Activated CD4-positive, alpha-beta T cell treated with anti-CD3 and anti-CD28 coated beads for 24 hours (primary cell): ENCODE measurements at places on chromosomes 3 and 15.
A peak's percentile ranks its signal among the peaks of the same experiment; 100 is the strongest.

DNA sequence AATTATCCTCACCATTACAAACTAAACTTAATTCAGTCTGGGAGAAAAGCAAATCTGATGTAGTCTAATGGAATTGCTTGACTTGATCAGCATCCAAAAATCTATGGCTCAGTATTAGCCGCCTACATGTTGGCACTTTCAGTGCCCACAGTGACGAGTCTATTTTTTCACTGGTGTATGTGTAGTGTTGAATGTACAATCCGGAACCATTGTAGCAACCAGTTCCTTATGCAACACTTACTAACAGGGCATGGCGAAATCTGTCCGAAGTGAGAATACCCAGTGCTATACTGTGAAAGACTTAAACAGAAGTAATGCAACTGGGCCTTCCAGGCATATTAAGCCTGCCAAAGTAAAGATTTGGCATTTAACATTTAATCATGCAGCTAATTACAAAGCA lies 18.6 kb downstream of the LRRN1 start:
- no peak for DNase-seq

DNA sequence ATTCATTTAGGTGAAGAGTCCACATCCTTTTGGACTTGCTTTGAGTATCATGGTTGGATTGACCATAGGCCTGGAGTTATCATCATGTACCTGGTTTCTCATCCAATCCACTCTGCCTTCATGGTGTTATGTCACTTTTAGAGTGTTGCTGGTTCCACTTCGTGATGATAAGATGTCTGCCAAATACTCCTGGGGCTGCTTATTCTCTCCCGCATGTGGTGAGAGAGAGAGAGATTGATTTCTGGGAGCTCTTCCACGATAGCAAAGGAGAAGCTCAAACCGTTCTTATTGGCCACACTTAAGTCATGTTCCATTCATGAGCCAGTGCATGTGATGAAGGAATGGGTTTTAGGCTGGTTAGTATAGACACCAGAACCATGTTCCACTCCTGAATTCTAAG lies 47.6 kb downstream of the MITF start:
- no peak for DNase-seq

DNA sequence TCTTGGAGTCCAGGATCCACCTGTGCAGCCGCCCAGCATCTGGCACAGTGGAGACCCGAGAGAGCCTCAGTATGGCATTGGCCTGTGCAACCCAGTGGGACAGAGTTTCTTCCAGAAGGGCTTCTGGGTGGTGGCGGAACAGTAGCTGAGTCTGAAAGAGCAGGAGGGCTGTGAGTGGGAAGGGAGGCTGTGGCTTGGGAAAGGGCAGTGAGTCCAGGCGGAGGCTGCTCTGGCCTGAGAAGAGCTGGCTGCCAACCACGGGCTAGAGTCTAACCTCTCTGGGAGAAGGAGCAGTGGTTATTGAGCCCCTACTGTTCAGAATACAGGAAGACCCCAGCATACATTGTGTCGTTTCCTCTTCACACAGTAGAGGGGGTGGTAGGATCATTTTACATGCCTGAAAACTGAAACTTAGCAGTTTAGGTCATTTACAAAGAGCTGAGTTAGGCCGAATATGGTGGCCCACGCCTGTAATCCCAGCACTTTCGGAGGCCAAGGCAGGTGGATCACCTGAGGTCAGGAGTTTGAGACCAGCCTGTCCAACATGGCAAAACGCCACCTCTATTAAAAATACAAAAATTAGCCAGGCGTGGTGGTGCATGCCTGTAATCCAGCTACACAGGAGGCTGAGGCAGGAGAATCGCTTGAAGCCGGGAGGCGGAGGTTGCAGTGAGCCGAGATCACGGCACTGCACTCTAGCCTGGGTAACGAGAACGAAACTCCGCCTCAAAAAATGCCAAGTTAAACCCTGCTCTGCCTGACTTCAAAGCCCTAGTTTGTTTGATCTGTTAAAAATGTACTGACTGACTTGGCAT lies 3.2 kb downstream of the AEN start:
- no peak for DNase-seq

DNA sequence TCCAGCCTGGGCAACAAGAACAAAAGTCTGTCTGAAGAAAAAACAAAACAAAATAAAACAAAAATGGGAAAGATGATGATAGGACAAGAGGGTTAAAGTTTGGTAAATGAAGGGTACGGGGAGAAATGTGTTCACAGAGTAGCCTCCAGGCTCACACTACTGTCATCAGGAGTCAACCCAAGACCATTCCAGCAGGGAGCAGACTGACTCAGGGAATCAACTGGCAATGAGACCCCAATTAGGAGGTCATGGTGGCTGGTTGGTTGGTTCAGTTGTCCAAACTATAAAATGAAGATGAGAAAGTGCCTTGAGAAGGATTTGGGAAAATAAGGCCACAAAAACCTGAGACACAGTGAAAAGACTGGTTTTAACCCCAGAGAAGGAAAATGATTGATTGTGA lies 51.8 kb downstream of the KLHL6 start:
- DNase-seq, result no peak

DNA sequence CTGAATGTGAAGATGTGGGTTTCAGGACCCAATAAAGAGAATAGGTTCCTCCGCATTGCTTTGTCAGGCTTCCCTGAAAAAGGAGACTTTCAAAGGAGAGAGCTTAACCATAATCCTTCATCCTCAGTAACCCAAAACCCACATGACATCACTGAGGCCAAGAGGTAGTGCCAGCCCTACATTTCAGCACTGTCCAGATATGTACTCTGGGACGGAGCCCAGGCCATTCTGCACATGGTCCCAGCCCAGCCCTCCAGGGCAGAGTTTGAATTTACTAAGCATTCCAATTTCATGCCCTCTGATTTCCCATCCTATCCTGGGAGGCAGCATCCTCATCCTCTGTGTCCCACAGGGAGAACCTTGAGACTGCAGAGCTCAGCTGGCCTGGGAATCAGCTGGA lies 210.5 kb downstream of the GABRB3 start:
- DNase-seq, result no peak

DNA sequence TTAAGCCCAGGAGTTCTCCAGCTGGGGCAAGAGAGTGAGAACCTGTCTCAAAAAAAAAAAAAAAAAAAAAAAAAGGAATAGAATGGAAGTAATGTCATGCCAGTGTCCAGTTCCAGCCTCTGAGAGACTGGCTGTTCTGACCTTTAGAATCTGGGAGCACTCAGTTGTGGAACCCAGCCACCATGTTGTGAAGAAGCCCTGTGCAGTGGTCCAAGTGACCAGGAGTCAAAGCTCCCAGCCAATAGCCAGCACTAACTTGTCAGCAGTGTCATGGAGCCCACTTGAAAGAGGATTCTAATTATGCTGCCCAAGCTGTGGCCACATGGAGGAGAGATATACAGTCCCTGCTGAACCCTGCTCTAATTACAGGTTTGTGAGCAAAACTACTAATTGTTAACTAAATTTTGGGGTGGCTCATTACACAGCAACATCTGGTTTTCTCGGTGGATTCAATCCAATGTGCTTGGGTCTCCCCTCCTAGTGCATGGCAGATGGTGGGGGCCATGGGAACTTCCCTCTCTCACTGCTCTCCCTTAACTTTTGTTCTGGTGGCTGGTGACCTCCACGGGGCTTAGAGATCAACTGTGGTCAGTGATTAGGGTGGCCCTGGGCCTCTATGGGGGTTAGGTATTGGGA lies 55.5 kb downstream of the CLEC3B start:
- DNase-seq, result no peak

GRCh38 chr3:37986479-37987314 lies 3.9 kb upstream of the VILL start:
- no peak for DNase-seq

DNA sequence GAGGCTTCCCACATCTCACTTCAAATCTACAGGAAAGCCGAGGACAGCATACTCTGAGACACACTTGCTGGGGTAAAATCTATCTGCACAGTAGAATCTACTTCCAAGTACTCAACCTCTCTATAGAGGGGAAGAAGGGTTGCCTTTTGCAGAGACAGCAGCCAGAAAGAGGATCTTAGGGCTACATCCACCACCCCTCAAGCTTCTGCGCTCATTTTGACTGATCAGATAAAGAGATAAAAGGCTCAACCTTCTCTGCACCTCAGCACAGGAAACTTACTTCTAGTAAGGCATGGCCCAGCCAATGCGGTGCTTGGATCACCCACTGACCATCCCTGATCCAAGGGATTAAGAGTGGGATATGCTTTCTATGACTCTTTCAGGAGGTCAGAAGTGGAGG lies 6.9 kb upstream of the SLC9A9 start:
- DNase-seq, result no peak

GRCh38 chr3:38649500-38650247 lies at the start of gene SCN5A:
TSS of gene SCN5A (minus strand) at chr3:38649687. CDS start at chr3:38633307, 16,380 bp downstream.
- no peak for DNase-seq

- peak; percentile 52 for DNase-seq
These were observed 14.5 kb downstream of the TAGLN3 start for GRCh38 chr3:112013058-112013783.

GRCh38 chr3:114307222-114307830 lies 13.5 kb downstream of the TIGIT start:
- no peak for DNase-seq
